ENCODE measurements at places on chromosomes 12 and 14.

DNA sequence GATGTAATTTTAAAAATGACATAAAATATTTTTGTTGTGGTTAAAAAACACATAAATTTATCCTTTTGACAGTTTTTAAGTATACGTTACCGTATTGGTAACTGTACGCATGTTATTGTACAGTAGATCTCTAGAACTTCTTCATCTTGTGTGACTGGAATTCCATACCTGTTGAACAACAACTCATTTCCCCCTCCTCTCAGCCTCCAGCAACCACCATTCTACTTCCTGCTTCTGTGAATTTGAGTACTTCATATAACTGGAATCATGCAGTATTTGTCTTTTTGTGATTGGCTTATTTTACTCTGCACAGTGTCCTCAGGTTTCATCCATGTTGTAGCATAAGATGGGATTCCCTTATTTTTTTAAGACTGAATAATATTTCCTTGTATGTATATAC, 113.6 kb upstream of the ATF1 start:
- DNase-seq: no peak

- no peak for DNase-seq
These were observed 61.0 kb upstream of the BTG1 start for GRCh38 chr12:92206596-92206995.

- DNase-seq: no peak
These were observed 4.4 kb upstream of the HOXC9 start for GRCh38 chr12:53995378-53996239.

- peak; percentile 76 for DNase-seq
These were observed 178.6 kb downstream of the ADGRD1 start for GRCh38 chr12:131132118-131132892.

DNA sequence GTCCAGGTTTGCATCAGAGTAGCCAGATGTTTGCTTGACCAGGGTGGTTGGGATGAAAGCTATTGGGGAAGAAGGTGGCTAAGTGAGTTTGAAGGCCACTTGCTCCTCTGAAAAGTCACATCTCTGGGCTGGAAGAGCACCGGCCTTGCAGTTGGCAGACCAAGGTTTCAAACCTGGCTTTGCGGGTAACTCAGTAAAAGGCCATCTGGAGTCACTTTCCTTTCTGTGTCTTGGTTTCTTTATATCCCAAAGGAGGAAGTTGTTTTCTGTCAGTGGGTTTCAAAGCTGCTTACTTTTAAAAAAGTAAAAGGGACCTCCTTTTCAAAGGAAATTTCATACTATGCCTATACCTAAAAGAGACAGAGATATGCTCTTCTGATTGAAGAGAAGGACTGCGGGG, 26.2 kb upstream of the CMA1 start:
- no peak for DNase-seq

DNA sequence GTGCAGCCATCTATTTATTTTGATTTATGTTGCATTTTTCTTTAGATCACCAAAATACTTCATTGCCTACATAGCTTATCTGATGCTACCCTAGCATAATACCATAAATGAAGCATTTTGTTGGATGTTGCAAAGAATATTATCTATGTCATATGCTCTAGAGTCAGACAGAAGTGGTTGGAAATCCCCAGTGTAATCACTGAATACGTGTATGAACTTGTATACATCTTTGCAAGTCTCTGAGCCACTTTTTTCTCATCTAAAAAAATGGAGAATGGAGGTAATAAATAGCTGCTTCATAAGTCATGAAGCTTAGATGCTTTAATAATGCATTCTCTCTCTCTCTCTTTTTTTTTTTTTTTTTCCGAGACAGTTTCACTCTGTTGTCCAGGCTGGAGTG, 18.5 kb downstream of the EVL start:
- no peak for DNase-seq

- DNase-seq: no peak
These were observed 48.7 kb upstream of the CDKN3 start for GRCh38 chr14:54348001-54348611.

GRCh38 chr14:67166450-67166853, 22.8 kb upstream of the GARIN2 start:
- peak; percentile 19 for DNase-seq

DNA sequence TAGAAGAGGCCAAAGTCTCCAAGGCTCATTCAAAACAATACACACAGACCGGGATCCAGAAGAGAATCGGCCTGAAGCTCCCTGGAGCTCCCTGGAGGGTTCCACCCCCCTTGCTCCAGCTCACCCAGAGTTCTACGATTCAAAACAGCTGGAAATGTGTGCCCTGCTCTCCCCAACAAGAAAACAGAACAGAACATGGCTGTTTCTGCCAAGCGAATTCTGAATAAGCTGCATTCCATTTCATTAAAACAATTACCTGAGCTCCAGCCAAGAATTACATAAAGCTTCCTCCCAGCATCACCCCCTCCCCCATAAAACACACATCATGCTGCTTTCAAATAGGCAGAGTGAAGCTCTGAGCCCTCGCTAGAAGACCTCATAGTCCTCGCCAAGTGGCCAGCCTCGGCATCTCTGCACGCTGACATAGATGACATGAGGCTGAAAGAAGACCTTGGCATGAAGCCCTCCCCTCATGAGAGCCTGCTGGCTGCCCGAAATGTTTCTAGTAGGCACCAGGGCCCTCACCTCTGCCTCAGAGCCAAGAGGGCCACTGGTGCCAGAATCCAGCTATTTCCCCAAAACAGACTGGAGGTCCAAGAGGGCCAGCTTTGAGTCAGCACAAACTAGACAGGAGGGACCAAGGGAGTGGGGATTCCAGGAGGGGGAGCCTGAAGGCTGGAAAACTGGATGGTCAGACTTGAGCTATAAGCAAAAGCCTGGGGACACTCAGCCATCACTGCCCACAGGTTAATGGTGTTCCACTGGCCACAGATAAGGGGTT, 8.3 kb downstream of the PXN start:
- no peak for DNase-seq

DNA sequence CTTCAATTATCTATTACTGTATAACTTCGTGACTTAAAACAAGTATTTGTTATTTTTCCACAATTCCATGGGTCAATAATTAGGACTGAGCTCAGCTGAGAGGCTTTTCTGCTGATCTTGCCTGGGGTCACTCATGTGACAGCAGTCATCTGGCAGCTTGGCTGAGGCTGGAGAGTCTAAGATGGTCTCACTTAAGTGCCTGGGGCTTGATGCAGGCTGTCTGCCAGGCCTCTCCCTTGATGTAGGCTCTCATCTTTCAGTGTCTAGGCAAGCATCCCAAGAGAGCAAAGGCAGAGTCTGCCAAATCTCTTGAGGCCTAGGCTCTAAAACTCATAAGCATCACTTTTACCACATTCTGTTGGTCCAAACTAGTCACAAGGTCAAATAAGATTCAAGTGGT, 93.2 kb downstream of the NKX2-1 start:
- no peak for DNase-seq

Data from activated CD4-positive, alpha-beta T cell treated with anti-CD3 and anti-CD28 coated beads for 24 hours (primary cell).